ENCODE measurements at places on chromosomes 3 and 15.

DNA sequence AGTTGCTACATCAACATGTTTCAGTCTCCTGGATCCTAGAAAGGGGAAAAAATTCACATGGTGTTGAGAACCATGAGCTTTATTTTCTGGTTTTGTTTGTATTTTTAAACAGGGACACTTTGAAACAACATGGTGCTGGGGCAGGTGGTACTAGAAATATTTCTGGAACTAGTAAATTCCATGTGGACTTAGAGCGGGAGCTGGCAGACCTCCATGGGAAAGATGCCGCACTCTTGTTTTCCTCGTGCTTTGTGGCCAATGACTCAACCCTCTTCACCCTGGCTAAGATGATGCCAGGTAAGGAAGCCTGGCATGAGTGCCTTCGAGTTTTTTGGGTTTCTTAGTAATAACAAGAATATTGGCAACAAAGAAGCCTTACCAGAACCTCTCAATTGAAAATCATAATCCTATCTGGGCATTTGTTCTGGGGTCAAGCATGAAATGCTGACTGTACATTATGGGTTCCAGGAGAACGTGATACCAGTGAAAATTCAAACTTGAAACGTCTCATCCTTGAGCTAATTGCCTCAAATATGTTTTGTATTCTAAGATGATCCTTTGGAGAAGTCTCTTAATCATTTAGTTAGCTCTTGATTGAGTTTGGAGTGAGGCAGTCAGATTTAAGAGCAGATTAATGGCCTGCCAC lies 7.9 kb downstream of the ALAS1 start:
- DNase-seq = no peak

DNA sequence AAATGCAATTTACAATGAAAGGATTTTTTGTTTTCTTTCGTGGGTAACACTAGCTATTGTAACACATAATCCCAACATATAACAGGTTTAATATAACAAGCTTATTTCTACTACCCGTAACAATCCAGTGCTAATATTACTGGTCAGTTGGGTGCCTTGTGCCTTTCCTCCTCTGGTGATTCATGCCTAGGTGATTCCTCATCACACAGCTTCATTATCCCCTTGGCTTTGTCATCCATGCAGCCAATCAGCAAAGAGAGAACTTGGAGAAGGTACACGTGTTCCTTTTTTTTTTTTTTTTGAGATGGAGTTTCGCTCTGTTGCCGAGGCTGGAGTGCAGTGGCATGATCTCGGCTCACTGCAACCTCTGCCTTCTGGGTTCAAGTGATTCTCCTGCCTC lies 30.7 kb downstream of the CHST14 start:
- no peak for DNase-seq

DNA sequence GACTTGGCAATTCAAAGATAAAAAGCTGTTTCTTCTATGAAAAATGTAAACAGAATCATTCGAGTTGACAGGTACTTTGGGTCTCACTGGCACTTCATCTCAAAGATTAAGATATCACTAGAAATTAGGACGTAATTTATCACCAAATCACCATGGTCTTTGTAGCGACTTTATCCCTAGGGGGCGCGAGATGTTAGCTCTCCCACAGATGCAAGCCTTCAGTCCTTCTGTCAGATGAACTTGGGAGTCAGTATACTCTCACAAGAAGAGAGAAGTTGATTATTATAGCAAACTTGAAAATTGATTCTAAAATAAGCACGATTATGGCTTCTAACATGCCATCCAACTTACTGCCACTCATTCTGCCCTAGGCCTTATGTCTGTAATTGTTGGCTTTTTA lies 150.3 kb downstream of the ALCAM start:
- no peak for DNase-seq

GRCh38 chr15:91926908-91927270 lies 73.4 kb downstream of the SLCO3A1 start:
- no peak for DNase-seq

DNA sequence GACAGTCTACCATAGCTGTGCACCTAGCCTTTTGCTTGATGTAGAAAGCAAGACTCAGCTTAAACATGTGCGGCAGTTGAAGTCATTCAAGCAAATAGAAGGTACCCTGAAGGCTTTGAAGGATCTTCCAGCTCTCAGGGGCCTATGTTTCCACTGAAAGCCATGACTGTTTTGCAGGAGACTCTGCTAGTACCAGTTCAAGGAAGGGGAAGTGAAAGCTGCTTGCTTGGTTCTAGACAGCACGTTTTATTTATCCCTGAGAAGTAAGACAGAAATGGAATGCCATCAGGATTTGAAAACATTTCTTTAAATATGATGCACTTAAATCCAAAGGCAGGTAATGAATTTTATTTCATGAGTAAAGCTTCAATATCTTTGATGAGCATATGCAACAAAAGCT lies 311.4 kb downstream of the PDCD6IP start:
- no peak for DNase-seq

GRCh38 chr3:127822682-127823425 lies 539 bp upstream of the MGLL start:
- no peak for DNase-seq

GRCh38 chr15:81379269-81379668 lies 5.3 kb upstream of the TMC3 start:
- DNase-seq = no peak

GRCh38 chr3:3825035-3825434 lies 25.8 kb downstream of the LRRN1 start:
- DNase-seq = no peak

- no peak for DNase-seq
Measured at GRCh38 chr3:172814738-172815137, 64.2 kb downstream of the ECT2 start.

DNA sequence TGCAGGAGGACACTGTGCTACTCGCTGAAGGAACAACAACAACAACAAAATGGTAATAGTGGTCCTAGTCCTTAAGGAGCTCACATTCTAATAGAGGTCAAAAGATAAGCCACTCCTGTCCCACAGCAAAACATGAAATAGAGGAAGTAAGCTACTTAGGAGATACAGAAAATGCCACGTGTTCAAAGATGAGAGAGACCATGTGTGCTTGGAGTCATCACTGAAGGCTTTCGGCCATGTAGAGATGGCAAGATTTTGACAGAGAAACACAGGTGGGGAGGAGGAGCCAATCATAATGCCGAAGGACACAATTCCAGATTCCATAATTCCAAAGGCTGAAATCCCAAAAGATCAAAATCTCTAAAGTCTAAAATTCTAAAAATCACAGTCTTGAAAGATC lies 24.8 kb upstream of the RIOX2 start:
- no peak for DNase-seq

GRCh38 chr3:108724101-108724500 lies 33.1 kb downstream of the RETNLB start:
- DNase-seq = no peak
